LNCaP clone FGC (cell line): ENCODE measurements at places on chromosomes 1 and 21.

DNA sequence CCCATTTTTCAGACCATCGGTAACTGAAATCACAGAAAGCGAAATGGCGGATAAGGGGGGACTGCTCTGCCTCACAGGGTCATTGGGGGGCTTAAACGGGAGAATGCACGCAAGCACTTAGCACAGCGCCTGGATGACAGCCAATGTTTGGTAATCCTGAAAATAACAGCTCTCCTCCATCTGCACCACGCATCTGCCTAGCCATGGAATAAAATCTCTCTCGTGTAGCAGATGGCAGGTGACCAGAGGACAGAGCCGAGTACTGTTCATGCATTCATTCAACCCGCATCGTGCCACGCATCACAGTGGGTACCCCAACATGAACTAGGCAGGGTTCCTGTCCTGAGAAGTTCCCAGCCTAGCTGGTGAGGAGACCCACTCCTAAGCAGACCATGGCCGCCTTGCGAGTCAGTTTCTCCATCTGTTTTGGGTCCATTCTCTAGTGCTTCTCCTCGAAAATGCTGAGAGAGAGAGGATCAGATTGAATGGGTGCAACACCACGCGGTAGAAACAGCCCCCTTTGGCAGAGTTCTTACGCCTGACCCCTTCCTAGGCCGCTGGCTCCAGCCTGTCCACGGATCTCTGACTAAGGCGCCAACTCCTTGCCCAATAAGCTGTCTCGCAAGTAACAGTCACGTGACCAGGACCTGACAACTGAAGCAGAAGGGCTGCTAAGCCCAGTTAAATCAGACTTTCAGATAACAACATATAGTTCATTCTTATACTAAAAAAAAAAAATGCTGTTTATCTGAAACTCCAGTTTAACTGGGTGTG is 7.3 kb downstream of the SLC1A7 start:
- DNase-seq: no peak

DNA sequence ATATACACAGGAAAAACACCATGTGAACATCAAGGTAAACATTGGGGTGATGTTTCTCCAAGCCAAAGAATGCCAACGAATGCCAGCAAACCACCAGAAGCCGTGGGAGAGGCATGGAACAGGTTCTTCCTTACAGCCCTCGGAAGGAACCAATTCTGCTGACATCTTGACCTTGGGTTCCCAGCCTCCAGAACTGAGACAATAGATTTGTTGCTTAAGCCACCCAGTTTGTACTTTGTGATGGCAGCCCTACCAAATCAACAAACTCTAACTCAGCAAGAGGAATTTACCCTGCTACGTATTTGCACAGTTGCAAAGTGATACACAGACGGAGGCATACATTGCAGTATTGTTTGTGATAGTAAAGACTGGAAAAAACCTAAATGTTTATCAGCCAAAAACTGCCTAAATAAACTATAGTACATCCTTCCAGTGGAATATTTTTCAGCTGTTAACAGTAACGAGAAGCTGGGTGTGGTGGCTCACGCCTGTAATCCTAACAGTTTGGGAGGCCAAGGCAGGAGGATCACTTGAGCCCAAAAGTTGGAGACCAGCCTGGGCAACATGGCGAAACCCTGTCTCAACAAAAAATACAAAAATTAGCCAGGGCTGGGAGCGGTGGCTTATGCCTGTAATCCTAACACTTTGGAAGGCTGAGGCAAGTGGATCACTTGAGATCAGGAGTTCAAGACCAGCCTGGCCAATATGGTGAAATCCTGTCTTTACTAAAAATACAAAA is 12.5 kb upstream of the ZC3H12A start:
- DNase-seq: peak; percentile 85

DNA sequence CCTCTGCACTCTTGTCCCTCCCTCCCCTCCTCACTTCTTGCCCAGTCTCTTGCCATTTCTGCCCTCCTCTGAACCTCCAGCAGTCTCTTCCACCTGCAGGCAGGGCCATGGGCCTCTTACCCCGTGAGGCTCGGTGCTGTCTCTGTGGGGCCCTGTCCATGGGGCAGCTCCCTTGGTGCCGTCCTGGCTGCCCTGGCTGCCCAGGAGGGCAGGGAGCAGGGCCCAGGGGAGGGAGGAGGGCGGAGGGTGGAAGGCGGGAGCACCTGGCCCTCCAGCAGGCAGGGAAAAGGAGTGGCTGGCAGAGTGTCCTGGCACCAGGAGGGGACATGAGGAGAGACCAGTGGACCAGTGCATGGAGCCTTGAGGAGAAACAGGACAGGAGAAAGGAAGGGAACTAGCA is at the start of gene RORC:
Gene RORC (minus strand): TSS at position 198 of the 400 bp plus-strand sequence. CDS start 38 bp downstream, at position 160.
- DNase-seq: peak; percentile 75

- no peak for DNase-seq
These were observed 1.4 kb downstream of the TOMM20 start for GRCh38 chr1:235127203-235127602.

- DNase-seq: no peak
These were observed 66.9 kb downstream of the PRDM16 start for GRCh38 chr1:3135744-3136455.

DNA sequence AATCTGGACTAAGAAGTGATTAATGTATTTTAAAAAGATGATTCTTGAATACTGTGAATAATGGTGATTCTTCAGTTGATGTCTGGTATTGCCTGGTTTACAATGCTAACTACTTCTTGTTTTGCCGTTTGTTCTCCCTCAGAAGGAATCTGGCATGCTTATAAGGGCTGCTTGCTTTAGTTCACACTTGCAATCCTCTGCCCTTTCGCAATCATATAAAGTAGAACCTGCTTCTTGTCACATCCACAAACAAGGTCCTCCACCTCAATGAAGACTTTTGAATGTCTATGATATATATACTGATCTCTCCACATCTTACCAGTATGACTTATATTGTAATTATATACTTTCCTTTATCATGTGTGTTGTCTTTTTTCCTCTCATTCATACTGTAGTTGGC is 92.6 kb downstream of the ADGRL4 start:
- no peak for DNase-seq

DNA sequence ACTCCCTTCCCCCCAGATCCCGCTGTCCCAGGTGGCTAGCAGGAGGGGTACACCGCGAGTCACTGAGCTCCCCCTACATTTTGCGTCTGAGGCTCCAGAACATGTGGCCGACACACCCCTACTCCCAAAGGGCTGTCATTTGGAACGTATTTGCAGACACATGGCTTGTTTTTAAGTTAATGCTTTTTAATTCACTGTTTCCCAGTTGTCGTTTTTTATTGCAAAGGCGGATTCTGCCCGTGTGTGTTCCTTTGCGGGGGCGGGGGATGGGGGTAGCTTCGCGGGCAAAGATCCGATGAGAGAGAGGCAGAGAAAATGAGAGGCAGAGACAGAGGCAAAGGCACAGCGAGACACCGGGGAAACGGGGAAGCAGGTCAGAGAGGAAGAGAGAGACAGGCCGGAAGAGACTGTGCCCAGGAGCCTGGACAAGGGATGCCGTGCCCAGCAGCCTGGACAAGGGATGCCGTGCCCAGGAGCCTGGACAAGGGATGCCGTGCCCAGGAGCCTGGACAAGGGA is 270.2 kb downstream of the FOXD2 start:
- DNase-seq: no peak

DNA sequence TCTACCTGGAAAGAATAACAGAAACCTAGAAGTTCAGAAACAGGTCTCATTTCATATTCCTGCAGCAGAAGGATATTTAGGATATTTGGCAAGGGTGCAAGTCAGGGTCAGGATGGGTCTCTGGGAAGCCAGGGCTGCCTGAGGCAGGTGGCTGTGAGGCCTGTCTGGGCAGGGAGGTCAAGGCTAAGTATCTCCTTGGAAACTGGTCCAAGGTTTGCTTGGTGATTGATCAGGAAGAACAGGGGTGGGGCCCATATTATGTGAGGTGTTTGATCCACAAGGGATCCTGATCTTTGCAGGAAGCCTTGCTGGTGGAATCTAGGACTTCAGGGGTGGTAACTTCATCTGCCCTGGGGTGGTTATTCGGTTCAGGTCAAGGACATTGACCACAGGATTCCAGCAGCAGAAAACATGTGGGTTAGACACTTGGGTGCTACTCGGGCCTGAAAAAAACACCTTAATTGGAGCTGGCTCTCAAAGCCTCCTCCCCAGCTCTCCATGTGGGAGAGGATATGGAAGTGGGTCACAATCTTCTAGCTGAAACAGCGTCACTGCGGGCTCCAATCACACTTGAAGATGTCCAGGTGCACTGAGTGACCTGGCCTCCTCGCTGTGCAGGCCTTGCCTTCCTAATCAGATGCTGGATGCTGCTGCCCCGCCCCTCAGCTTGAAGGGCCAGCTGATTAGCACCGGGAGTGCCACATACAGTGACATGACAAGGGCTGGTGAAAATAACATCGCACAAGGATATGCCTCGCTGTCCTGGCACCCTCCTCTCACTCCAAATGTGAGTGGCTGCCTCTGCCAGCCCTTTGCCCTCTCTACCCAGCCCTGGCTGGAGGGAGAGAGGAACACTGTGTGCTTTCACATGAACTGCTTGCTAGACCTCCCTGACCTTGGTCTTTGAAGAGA is 8.7 kb downstream of the CTNNBIP1 start:
- no peak for DNase-seq

GRCh38 chr1:47618222-47618720 is 180.4 kb downstream of the FOXD2 start:
- no peak for DNase-seq

- no peak for DNase-seq
These were observed 448.9 kb upstream of the ADGRL2 start for GRCh38 chr1:81351864-81352263.

DNA sequence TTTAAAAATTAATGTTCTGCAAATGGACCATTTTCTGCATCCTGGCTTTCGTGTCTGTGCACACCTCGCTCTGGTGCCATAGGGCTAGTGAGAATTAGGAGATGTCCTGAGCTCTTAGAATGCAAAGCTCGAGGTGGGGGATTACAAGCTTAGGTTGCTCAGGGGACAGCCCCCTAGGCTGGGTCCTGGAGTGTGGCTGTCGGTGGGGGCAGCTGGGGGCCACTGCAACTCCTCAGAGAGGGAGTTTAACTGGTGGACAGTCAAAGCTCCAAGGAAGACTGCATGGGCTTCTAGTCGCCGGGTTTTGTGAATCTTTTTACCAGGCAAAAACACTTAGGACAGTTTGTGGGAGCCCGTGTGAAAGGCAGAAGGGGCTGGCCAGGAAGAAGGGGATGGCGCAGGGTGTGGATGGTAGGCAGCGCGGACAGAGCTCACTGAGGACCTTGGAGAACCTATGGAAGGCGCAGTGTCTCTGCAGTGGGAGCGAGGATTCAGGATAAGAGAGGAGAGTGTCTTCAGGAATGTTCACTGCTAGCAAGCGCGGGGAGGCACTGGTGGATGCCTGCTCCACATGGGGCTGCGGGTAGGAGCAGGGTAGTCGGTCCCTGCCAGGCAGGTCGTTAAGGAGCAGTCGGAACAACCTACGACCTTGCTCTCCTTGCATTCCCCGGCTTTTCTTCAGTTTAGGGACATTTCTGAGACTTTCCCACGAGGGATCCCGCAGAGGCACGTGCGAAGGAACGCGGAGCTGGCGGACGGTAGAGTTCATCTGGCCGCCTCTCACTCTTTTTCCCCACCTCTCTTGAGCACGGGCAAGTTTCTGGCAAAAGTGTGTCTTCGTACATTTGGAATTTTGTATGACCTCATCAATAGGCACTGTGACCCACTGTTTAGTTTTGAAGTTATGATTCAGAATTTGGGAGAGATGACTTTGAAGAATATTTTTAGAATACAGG is 12.9 kb upstream of the KCNE1 start:
- no peak for DNase-seq

DNA sequence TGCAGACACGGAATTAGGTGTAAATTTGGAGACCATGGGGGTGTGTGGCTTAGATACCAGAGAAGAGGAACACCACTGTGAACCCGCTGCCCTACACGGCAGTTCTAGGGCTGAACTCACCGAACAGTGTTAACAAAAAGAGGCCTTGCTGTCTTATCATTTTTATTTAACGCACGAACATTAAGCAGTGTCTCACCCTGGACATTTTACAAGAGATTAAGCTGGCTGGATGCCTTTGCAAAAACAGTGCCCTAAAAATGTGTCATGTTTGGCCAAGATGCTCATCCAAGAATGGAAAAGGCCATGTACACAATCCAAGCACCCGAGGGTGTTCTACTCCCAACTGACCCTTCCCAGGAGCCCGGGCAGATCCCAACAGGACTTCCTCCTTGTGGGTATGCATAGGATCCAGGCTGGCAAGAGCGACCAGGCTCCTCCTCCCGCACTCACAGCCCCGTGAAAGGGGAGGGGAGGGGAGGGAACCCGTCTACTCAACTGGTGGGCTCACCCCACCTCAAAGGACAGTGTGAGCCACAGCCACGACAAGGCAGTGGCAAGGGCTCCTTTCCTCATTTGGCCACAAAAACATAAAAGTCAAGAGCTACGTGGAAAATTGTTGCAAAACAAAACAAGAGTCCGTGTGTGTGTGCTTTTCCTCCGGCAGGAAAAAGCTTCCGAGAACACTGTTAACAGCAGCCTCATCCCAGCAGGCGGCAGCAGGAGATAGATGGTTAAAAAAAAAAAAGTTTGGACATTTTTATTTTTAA is 20.3 kb downstream of the C2CD2 start:
- peak; percentile 57 for DNase-seq

- DNase-seq: no peak
These were observed 60.2 kb downstream of the FASLG start for GRCh38 chr1:172719066-172719627.

DNA sequence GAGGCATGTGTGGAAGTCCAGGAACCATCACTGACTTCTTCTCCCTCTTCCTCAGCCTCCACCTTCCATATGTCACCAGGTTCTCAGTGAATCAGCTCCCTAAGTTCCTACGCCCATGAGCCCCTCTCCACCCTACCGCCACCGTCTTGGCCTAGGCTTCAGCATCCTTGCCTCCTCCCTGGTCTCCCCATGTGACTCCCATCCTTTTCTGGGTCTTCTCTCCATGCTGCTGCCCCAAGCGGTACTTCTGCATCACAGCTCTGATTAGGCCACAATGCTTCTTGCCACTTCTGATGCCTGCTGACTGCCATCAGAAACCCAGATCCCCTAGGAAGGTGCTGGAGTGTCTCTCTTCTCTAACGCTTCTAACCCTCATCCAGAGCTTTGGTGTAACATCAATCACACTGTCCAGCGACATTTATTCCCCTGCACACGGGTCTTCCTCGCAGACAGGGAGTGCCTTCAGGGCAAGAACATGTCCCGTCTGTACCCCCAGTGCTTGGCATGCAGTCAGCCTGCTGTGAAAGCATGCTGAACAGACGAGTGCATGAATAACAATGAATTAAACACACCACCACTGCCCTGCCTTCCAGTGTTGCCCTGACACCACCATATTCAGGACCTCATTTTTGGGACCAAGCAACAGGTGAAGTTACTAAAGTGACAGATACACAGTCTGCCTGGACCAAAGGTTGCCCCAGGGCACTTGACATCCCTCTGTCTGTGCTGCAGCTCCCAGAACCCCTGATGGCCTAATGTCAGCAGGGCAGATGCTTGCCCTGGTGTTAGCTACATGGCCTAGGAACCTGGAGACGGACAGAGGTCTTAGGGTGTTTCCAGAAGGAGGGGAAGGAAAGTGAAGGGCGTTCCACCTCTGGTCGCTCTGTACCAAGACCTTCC is 158.7 kb upstream of the EDN2 start:
- no peak for DNase-seq

- DNase-seq: no peak
These were observed 84.8 kb upstream of the GNG4 start for GRCh38 chr1:235734335-235734734.
